Activated CD4-positive, alpha-beta T cell treated with anti-CD3 and anti-CD28 coated beads for 36 hours (primary cell): ENCODE measurements at places on chromosomes 1 and 21.

- no peak for DNase-seq
Measured at GRCh38 chr1:151849126-151849525, 4.4 kb downstream of the THEM5 start.

- DNase-seq, result no peak
Measured at GRCh38 chr1:215079456-215079855, 3.1 kb upstream of the KCNK2 start.

DNA sequence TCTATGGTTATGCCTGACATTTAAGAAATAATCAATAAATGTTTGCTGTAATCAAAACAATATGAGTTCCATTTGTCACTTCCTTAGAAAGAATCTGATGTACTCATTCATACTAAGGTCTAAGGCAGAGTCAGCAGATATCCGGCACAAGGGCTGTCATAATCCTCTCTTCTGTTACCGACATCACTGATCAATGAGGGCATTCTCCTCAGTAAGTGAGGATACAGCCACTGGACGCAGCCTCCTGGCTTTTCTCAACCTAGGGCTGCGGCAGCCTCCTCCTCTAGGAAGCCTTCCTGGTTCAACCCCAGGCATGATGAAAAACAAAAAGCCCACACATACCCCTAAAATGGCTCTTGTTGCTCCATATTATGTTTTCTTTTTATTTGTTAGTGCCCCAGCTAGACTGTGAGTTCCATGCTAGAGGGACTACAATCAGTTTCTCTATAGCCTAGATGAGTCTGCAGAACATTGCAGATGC lies 40.7 kb upstream of the TENT5C start:
- no peak for DNase-seq

DNA sequence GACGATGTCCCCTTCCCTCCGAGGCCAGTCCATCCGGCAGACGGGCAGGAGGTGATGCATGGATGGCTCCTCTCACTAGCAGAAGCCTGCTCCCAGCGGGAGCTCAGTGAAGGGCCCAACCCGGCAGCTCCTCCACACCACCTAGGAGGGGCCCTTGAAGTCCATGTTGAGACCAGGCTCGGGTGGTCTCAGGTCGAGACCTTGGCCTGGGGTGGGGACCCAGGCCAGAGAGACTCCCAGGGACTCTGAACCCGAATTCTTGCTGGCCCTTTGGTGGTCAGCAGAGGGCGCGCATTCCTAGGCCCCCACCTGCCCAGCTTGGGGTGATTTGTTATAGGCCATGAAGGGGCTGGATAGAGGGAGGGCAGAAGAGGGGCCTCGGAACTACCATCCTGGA lies 642 bp upstream of the NT5C1A start:
- DNase-seq, result peak; percentile 59

GRCh38 chr1:186301448-186301847 lies 73.6 kb downstream of the TPR start:
- peak; percentile 70 for DNase-seq

- DNase-seq, result no peak
Measured at GRCh38 chr1:150386592-150386991, 22.6 kb downstream of the RPRD2 start.

DNA sequence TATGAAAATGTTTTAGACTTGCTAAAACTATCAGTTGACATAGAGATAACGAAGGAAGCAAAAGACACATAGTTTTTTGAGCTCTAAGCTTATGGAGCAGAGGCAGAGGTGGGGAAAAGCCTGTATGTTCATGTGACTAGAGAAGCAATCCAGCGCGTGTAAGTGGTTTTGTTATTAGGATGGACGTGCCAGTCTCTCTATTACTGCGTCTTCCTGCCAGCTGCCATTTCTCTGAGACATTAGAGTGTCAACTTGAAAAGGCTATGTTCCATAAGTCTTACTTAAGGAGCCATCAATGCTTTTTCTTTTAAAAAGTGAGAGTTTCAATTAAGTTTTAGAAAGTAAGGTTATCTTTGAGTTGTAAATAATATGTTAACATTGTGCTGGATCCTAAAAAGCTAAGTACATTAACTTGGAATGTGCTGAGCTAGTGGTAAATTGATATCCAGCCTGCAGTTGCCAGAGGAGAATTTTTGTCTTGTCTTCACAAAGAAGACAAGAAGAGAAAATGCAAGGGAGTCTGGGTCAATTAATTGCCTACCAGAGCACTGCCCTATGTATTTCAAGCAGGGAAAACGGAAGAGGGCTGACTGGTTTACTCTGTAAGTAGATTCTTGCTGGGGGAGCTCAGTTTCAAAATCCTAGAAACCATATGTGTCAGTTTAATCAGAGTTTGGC lies 161.8 kb upstream of the B3GALT2 start:
- DNase-seq, result no peak

- DNase-seq, result no peak
Measured at GRCh38 chr1:41380195-41380594, 19.0 kb downstream of the FOXO6 start.

- no peak for DNase-seq
Measured at GRCh38 chr1:30413111-30413440, 310.3 kb downstream of the MATN1 start.

GRCh38 chr1:30745834-30746208 lies 11.8 kb downstream of the LAPTM5 start:
- DNase-seq, result peak; percentile 52

DNA sequence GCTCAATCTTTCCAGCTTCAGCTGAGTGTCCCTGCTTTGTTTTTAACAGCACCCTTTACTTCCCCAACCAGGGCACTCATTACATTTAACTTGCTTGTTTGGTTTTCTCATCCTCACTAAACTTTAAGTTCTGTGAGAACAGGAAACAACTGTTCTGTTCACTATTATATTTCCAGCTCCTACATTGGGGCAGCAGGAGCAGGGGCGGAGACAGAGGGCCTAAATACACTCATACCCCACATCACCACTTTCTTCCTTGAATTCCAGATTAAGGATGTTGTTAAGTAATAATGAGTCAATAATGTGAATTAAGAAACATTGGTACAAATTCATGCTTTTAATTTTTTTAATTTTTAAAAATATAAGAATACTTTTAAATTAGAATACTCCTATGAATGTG lies 6.0 kb downstream of the DRAM2 start:
- no peak for DNase-seq

DNA sequence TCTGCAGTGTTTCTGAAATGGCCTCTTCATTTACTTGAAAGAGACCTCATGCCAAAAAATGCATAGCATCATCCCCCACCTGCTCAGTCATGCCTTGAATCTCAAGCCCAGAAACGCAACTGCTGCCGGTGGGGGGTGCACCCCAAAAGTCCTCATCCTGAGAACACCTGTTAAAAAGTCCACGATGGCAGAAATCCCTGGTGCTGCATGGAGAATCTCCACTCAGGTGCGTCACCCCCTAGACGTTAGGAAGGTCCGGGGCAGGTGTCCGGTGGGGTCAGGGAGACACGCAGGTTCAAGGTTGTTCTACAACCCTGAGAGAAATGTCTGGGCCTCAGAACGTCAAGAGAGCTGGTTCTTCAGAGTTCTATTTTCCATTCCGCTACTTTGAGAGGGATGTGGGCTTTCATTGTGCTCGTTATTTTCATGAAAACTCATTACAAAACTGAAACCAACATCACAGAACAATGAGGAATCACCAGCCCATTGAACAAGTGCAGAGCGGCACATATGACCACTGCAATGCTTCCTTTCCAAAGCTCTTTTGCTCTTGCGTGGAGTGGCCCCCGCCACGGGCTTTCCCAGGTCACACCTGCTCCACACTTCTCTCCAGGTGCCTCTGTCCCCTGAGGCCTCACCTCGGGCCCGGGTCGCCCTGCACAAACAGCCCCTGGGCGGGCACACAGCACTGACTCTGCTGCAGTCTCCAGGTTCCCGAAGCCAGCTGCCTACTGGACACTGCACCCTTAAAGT lies 201.9 kb downstream of the TOMM20 start:
- DNase-seq, result peak; percentile 74

- peak; percentile 33 for DNase-seq
Measured at GRCh38 chr21:37207441-37208009, 59.6 kb downstream of the VPS26C start.
